Daoy (cell line): ENCODE measurements at places on chromosomes 6 and 20. TPM values are rescaled to one million over a fixed set of nuclear protein-coding genes. Genes with fewer than 3 reads are reported as not detected.

DNA sequence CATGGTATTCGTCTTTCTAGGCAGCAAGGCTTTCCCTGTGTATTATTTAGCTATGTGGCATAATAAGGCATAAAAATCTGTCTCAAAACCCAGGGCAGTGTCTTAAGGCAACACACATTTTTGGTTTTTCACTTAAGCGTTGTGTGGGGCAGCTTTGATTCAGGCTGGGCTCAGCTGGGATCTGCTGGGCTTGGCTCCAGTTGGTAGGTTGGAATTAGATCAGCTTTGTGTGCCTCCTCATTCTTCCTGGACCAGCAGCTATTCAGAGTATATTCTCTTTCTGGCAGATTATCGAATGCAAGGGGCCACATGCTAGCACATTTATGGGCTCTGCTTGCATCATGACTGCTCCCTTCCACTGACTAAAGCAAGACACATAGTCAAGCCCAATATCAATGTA is 487.9 kb downstream of the RFPL4B start:
- DNase-seq = no peak

GRCh38 chr20:37274851-37275524 is 13.4 kb upstream of the GHRH start:
- no peak for DNase-seq

GRCh38 chr6:101241442-101241841 is 152.1 kb upstream of the GRIK2 start:
- DNase-seq = no peak

Gene TRAPPC3L
- total RNA-seq = not detected in 2 replicates

Gene SLC4A11
- total RNA-seq = 0.34 and 0.57 TPM in 2 replicates

Gene LY6G5C
- total RNA-seq = 1.8 TPM in 1 of 2 replicates, not detected in the other

Gene ZFP64
- 17.8 and 31.9 TPM in 2 replicates for total RNA-seq

Gene FAM50B
- total RNA-seq = 5.3 and 6.1 TPM in 2 replicates

Gene ADGRF1
- total RNA-seq = 0.48 TPM in 1 of 2 replicates, not detected in the other

Gene OR2B6
- 1.1 TPM in 1 of 2 replicates, not detected in the other for total RNA-seq

Gene DOK5
- total RNA-seq = 0.06 and 0.91 TPM in 2 replicates

Gene CFB
- 0.18 and 0.86 TPM in 2 replicates for total RNA-seq
